Forelimb muscle (tissue), 1 donor: ENCODE measurements at places on chromosomes 4 and X.

GRCh38 chr4:22090661-22091351, 142.2 kb upstream of the KCNIP4 start:
- DNase-seq: no peak

- DNase-seq: no peak
Measured at GRCh38 chr4:82983444-82983843, 27.2 kb downstream of the LIN54 start.

- no peak for DNase-seq
Measured at GRCh38 chr4:35516102-35516501, 728.2 kb downstream of the ARAP2 start.

GRCh38 chr4:70062000-70062399, 11.8 kb downstream of the HTN1 start:
- DNase-seq: no peak
